ENCODE measurements at places on chromosomes 16 and 17.

DNA sequence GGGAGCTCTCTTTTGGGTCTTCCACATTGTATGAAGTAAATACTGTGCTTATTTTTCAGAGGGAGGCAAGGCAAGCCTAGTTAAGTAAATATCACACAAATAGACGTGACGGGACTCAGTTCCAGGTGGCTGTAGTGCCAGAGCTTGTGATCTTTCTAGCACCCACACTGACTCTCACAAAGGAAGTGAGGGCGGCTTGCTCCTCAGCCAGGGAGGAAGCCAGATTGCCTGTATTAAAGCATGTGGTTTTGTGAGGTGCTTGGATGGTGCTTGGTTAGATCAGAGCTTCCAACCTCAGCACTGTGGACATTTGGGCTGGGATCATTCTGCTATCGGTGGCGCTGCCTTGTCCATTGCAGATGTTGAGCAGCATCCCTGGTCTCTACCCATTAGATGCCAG, 80.1 kb downstream of the VAT1L start:
- no peak for DNase-seq

GRCh38 chr17:19010729-19011505, 6.4 kb upstream of the FAM83G start:
- DNase-seq = no peak

GRCh38 chr16:58425756-58426494, 33.7 kb downstream of the GINS3 start:
- DNase-seq = no peak

DNA sequence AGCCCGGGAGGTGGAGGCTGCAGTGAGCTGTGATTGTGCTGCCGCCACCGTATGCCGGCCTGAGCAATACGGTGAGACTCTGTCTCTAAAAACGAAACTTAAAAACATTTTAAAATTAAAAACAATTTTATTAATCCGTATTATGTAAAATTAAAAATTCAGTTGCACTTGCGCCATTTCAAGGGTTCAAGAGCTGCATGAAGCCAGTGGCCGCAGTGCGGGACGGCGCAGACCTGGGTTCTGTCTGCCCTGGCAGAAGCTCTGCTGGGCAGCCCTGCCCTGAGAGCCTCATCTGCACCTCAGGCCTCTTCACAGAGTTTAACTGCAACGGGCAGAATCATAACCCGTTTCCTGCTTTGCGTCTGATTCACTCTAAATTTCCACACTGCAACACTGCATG, 31.7 kb downstream of the TBC1D16 start:
- DNase-seq = no peak
